ENCODE measurements at places on chromosomes 11 and 22.
A peak's percentile ranks its signal among the peaks of the same experiment; 100 is the strongest.

GRCh38 chr11:108654994-108655631 is 9.8 kb upstream of the DDX10 start:
- peak; percentile 56 for DNase-seq

- DNase-seq = no peak
Measured at GRCh38 chr11:34086554-34087283, 18.7 kb upstream of the NAT10 start.

DNA sequence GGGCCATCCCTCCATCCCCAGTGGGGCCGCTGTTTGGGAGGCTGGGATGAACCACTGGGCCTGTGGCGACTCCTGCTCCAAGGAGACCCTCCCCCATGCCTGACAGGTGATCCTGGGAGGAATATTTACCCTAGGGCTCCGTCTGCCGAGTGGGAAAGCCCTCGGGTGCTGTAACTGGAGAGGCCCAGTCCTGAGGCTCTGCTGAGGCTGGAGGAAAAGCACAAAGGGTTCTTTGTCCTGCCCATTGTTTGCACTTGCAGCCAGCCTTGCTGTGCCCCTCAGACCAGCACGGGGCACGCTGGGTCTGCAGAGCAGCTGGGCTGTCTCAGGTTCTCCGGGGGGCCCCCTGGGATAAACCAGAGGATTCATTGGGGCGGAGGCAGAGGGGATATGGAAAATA is 321.1 kb downstream of the MN1 start:
- peak; percentile 23 for DNase-seq

GRCh38 chr22:32205974-32206773 is 1.3 kb upstream of the RFPL2 start:
- no peak for DNase-seq

GRCh38 chr11:29816359-29816758 is 200.5 kb downstream of the KCNA4 start:
- DNase-seq = no peak

DNA sequence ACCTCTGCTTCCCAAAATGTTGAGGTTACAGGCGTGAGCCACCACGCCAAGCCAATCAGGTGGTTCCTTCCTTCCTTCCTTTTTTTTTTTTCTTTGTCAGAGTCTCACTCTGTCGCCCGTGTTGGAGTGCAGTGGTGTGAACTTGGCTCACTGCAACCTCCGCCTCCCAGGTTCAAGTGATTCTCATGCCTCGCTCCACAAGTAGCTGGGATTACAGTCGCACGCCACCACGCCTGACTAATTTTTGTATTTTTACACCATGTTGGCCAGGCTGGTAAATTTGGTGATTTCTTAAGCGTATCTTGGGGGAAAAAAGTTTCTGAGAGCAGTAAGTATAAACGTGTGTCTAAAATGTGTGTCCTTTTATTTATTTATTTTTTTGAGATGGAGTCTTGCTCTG is 18.2 kb upstream of the SPINDOC start:
- DNase-seq = no peak

DNA sequence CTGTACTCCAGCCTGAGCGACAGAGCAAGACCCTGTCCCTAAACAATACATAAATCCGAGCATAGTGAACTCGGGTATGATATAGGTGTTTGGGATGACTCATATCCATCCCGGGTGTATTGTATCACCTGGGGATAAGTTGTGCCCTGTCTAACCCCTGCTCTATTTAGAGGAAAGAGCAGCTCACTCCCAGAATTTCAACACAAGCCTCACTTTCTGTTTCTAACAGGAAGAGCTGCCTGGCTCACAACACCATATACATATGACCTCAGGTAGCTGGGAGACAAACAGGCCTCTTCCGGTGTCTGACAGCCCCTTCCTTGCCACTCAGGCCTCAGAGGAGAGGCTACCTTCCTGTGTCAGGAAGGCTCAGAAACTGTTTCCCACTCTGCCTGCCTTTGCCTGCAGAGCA is 9.9 kb upstream of the MICALL1 start:
- no peak for DNase-seq

GRCh38 chr11:30326906-30327305 is 4.0 kb downstream of the ARL14EP start:
- DNase-seq = no peak

DNA sequence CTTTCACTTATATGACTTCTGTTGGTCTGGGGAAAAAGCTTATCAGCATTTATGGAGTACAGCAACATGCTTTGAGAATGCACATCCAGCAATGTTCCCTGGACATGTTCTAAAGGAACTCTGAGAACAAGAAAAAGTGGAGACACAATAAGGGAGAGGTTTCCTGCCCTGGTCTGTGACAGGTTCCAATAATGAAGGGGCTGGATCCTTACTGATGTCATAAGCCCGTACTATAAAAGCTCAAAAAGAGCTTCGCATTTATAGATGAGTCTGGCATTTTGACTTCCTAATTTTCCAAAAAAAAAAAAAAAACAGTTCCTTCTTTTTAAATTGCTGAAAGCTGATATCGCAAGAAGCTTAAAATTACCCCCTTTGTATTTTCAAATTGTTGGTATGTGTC is 129.1 kb downstream of the MPPED2 start:
- no peak for DNase-seq

DNA sequence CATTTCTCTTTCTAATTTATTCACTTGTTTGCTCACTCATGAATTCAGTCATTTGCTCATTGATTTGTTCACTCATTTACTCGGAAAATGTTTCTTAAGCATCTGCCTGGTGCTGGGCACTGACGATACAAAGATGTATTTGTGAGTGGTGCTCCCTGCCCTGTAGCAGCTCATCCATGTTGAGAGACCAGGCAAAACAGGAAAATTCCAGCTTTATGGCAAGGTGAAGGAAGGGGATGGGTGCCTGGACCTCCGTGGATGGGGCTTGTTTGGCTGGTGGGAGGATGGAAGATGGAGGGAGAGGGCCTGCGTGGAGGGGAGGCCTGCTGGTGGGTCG is 53.1 kb downstream of the TBC1D22A start:
- DNase-seq = no peak

DNA sequence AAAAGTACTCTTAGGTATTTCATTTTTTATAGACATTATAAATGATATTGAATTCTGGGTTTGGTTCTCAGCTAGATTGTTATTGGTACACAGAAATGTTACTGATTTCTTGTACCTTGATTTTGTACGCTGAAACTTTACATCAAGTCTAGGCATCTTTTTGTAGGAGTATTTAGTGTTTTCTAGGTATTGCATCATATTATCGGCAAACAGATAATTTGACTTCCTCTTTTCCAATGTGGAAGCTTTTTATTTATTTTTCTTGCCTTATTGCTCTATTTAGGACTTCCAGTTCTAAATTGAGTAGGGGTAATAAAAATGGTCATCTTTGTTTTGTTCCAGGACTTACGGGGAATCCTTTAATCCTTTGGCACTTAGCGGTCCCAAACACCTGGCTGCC is 676.6 kb upstream of the CCDC179 start:
- DNase-seq = no peak

DNA sequence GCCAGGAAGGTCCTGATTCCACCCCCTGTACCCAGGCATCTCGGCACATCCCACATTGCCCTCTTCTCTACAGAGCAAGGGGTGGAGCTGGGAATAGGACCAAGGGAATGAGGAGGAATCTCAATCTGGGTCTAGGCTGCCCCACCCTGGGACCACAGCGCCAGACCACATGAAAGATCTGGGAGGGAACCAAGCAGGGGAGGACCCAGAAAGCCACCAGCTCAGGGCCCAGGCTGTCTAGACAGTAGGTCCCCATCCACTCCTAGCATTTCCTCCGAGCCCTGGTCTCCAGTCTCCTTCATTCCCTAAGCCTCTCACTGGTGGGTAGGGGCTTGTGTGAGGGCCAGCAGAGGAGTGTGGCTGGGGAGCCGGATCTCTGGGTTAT is 11.6 kb downstream of the PHLDB1 start:
- no peak for DNase-seq

DNA sequence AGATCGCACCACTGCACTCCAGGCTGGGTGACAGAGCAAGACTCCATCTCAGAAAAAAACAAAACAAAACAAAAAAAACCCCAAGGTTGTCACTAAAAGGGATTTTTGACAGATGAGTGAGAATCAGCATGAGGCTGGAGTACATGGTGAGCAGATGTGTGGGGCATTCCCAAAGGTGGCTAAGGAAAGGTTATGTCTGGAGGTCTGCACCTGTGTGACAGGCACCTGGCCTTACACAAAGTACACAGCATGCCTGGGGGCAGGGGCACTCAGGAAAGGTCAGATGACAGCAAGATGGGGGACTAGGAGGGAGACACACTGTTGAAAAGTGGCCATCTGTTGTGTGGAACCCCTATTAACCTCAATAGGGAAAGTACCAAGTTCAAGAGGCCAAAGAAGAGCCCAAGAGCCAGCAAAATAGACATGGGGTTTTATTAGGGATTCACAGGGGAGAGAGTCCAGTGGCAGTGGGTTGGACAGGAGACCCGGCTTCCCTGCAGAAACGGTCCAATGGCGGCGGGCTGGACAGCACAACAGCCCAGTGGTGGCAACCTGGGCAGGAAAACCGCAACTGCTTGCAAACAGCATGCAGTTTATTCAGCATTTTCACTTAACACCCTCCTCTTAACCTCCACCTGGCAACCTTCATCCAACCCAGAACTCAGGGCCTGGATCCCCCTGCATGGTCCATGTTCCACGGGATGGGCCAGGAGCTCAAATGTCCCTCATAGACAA is 101.1 kb downstream of the MICAL2 start:
- DNase-seq = no peak

Data from NCI-H2171 (cell line).